ENCODE measurements at places on chromosomes 11 and 22.
A peak's percentile ranks its signal among the peaks of the same experiment; 100 is the strongest.

- peak; percentile 91 for DNase-seq
Measured at GRCh38 chr11:57644748-57645688, 4.7 kb downstream of the YPEL4 start.

DNA sequence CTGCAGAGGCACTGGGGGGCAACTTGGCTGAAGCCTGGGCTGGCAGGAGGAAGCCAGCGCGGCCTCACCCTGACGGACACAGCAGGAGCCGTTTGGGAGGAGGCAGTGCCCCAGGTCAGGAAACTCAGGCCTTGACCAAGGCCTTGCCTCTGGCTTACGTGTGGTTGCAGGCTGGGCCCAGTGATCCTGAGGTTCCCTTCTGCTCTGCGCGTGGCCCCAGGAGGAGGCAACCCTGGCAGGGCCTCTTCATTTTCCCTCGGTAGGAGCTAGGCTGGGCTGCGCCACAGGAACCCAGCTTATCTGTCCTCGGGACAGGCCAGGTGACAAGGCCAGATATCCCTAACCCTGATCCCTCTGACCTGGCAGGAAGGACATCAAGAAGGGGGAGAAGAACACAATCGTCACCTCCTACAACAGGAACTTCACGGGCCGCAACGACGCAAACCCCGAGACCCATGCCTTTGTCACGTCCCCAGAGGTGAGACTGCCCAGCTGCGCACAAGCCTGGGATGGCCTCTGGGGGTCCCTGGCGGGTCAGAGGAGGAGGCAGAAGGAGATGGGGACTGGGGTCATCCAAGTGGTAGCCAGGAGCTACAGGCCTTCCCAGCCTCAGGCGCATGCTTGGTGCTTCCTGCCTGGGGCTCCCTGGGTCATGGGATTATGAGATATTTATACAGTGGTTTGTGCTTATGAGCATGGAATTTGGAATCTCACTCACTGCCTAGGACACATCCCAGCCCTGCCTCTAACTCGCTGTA lies 20.6 kb downstream of the POLR3H start:
- no peak for DNase-seq

DNA sequence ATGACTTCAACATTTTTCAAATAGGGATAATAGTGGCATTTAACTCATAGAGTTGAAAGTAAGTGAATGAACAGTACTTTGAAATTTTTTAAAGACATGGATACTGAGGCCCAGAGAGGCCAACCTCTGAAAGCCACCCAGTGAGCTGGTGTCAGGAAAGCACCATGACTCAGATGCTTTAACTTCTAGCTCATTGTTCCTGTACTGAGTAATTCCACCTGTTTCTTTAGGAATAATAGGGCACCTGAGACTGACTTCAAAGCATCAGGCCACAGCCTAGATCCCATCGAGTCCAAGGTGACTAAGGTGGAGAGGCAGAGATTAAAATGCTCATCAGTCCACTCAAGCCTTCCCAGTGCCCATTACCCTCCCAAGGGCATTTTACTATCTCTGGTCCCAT lies 491.8 kb upstream of the TENM4 start:
- no peak for DNase-seq

DNA sequence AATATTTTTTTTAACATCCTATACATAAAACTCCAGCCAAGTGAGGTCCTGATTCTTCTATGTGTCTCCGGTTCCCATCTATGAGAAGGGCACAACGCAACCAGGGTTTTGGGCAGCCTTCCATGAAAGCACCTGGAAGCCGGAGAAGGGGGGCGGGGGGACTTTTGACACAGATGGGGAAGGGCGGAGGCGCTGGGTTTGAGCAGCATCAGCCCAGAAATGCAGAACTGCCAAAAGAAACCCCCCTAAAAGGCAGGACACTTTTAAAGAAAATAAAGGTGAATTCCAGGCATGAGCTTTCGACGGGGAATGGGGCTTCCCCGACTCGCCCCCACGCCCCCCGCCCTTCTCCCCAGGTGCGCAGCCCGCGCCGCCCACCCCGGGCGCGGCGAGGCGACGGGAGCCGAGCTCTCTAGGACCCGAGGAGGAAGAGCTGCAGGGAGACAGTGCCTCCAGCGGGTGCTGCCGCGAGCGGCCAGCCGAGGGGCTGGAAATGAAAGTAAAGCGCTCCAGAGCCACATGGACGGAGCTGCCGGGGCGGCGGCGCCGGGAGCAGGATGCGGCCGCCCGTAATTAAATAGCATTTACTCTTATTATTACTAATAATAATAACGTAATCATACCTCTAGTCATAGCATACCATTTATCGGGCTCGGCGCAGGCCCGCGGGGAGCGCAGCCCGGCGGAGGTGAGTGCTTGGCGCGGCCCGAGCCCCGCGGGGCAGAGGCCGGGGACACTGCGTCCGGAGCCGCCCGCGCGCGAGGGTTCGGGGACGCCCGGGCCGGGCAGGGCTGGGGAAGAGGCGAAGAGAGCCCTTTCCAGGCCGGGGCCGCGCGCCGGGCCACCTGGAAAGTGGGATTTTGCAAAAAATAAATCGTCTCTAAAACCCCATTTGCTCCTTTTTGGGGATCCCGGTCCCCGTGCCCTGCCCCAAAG lies at the start of gene ZC3H7B:
Gene ZC3H7B, plus strand, starts transcription at position 441 of the 936 bp plus-strand sequence. CDS start 19,136 bp downstream, outside the sequence.
- peak; percentile 88 for DNase-seq

GRCh38 chr11:114880442-114880841 lies 202.1 kb downstream of the NXPE2 start:
- DNase-seq, result no peak
